Keratinocyte (primary cell): ENCODE measurements at places on chromosomes 5 and 9. TPM values are rescaled to one million over a fixed set of nuclear protein-coding genes. Genes with fewer than 3 reads are reported as not detected.

The ORM1 gene
- polyA plus RNA-seq: not detected in 3 replicates

The CAST gene
- 148 to 343 TPM (median 238 TPM) in 3 replicates for polyA plus RNA-seq

The PCDHA12 gene
- polyA plus RNA-seq: 0.04 to 0.40 TPM (median 0.07 TPM) in 3 replicates

The PCDHGB3 gene
- 0.17 to 0.28 TPM (median 0.18 TPM) in 3 replicates for polyA plus RNA-seq

The GRXCR2 gene
- polyA plus RNA-seq: 0.03 to 0.05 TPM in 2 of 3 replicates, not detected in the other

The RIMOC1 gene
- polyA plus RNA-seq: 16.8 to 23.7 TPM (median 17.6 TPM) in 3 replicates

The CDKN2B gene
- 17.9 to 34.3 TPM (median 19.9 TPM) in 3 replicates for polyA plus RNA-seq

The SEMA5A gene
- 0.16 to 0.29 TPM (median 0.27 TPM) in 3 replicates for polyA plus RNA-seq

The CCL19 gene
- not detected in 3 replicates for polyA plus RNA-seq

The ARL14EPL gene
- polyA plus RNA-seq: not detected in 3 replicates

The CDH9 gene
- not detected in 3 replicates for polyA plus RNA-seq

The FRRS1L gene
- polyA plus RNA-seq: 0.01 to 0.03 TPM in 2 of 3 replicates, not detected in the other

The ZNF474 gene
- polyA plus RNA-seq: 0.05 to 0.08 TPM in 2 of 3 replicates, not detected in the other

The ST8SIA4 gene
- polyA plus RNA-seq: 0.13 to 0.43 TPM (median 0.27 TPM) in 3 replicates

The CARTPT gene
- polyA plus RNA-seq: not detected in 3 replicates

GRCh38 chr9:98867429-98868168 is 60.1 kb downstream of the GALNT12 start:
- DNase-seq: no peak

- no peak for DNase-seq
These were observed 227.8 kb downstream of the TRPM3 start for GRCh38 chr9:70893580-70894122.

DNA sequence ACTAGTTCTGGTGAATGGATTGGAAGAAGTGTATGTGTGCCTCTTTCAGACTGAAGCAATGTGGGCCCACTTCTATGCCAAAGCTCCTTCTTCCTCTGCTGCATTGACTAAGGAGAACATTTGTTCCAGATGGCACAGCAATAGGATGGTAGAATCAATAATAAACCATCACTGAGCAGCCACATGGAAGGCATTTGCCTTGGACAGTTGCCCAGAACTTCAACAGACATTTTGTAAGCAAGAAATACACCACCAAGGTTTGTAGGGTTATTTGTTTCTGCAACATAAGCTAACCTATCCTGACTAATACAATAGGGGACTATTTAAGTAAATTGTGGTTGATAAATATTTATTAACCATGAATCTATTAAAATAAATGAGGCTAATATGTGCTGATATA is 37.7 kb upstream of the CSNK1G3 start:
- no peak for DNase-seq

DNA sequence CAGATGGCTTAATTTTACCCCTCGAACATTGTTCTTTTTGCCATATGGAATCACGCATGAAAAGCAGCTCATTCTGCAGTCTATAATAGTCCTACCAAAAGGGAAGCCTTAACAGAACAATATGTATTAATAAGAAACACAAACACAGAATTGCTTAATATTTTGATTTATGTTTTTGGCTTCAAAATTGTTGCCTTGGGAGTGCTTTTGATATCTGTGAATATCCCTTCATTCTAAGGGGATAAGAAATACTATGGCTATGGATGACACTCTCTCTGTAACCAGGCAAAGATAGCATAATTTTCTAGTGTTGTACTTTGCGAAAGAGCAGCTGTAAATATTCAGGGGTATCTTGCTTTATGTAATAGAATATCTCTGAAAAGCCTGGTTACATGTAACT is 26.3 kb upstream of the CFAP95 start:
- no peak for DNase-seq

- no peak for DNase-seq
These were observed 63.2 kb upstream of the COL15A1 start for GRCh38 chr9:98880311-98881015.

GRCh38 chr5:178320281-178320855 is 87.8 kb upstream of the PHYKPL start:
- no peak for DNase-seq

GRCh38 chr9:99488131-99489059 is 266.3 kb downstream of the SEC61B start:
- DNase-seq: no peak

- DNase-seq: no peak
These were observed 4.7 kb upstream of the TNIP1 start for GRCh38 chr5:151085517-151086041.

DNA sequence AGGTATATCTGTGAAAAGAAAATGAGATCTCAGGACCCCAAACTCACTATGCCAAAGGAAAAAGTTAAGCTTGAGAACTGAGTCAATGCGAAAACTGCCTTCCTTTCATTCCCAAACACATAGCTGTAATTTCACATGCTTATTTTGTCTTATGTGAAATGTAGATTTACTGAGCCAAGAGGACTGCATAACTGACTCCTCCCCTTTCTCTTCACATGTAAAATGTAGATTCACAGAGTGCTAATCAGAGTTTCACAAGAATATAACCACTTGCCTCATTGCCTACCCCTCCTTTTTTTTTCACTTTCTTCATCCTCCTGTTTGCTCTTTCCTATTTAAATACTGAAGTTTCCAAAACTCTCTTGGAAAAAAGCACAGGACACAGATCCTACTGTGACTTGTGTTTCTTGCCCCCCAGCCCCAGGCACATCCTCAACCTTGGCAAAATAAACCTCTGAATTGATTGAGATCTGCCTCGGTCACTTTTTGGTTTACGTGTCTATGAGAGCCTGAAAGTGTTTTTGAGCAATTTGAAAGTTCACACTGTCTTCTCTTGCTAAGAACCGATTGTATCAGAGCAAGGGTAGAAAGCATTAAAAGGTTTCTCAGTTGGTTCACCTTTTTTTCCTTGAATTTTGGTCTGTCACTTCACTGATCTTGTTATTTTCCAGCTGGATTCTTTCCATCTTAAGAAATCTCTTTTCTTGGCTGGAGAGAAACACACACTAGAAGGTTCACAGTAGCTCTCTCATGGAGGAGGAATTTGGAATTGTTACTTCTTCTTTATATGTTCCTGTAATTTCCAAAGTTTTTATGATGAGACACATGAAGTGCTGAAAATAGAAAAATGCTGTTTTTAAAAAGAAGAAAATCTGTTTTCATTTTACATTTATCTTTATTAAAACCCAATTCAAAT is 44.8 kb upstream of the SNAPC3 start:
- no peak for DNase-seq

- DNase-seq: no peak
These were observed 148.3 kb downstream of the PRDM9 start for GRCh38 chr5:23655674-23656073.

DNA sequence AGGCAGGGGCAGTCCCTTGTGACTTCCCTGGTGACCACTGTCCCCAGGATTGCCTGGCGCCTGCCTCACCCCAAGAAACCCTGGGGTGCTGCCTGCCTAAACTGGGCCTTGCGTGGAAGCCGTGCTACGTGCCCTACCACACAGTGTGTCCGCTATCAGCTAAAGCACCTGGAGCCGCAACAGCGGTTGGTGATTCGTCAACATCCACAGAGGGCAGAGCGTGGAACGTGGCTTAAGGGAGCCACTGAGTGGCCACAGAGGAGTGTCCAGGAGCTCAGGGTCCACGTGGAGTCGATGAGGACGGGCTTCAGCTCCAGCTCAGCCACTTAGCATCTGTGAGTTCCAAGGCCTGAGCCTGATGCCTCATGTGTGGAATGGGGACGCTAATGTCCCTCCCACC is 25.3 kb downstream of the LAMC3 start:
- DNase-seq: no peak

- DNase-seq: no peak
These were observed 7.3 kb upstream of the ANXA6 start for GRCh38 chr5:151164687-151165392.

- DNase-seq: no peak
These were observed 339.0 kb downstream of the NSG2 start for GRCh38 chr5:174384509-174384947.

DNA sequence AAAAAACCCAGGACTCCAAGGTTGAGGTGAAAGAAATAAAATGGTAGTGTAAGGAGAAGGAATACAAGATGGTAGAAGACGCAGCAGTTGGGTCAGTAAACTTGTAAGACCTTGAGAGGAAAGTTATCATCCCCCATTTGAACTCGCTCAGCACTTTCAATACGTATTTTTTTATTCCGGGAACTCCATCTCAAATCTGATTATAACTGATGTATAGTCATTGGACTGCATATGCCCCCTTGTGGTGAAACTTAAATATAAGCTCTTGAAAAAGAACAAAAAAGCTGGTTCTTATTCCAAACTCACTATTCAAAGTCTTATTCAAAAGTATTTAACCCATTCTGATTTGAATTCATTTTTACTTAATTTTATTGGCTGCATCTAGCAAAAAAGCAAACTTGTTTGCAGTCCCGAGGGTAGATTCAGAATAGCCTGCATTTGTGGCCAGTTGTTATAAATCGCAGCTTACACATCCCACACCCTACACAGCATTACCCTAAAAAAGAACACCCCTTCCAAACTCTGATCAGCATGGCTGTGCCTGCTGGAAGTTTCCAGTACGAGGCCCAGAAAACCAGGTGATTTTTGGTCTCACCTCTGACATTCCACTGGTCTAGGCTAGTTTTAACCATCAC is 118.0 kb downstream of the ESM1 start:
- DNase-seq: no peak

GRCh38 chr9:81849631-81850259 is 78.5 kb upstream of the SPATA31D4 start:
- no peak for DNase-seq

DNA sequence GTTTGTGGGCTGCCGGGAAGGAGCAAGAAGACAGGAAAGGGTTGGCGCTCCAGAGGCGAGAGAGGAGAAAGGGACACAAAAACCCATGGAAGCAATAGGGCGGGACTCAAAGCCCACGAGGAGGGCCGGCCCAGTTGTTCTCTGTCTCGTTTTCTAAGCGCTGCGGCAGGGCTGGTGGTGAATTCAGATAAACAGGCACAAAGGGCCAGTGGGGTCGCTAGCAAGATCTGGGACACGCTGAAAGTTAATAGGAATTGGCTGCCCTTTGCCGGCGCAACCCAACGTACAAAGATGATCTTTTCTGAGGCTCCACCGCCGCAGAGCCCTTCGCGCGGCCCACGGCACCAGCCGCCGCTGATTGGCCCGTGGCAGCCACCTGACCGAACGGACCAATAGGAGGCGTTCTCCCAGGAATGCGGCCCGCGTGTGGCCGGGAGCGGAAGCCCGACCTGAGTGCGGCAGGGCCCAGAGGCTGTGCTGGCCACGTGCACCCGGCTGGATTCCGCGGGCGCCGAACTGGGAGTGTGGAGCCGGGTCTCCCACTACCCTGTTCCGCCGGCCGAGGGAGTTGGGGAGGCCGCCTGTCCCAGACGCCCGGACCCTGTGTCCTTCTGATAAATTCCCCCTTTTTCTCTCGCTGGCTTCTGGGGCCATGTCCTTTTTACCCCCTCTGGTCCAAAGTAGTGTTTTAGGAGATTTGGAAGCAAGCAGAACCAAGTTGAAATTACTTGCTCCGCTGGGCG is 16.8 kb upstream of the NSD1 start:
- DNase-seq: peak; percentile 9

DNA sequence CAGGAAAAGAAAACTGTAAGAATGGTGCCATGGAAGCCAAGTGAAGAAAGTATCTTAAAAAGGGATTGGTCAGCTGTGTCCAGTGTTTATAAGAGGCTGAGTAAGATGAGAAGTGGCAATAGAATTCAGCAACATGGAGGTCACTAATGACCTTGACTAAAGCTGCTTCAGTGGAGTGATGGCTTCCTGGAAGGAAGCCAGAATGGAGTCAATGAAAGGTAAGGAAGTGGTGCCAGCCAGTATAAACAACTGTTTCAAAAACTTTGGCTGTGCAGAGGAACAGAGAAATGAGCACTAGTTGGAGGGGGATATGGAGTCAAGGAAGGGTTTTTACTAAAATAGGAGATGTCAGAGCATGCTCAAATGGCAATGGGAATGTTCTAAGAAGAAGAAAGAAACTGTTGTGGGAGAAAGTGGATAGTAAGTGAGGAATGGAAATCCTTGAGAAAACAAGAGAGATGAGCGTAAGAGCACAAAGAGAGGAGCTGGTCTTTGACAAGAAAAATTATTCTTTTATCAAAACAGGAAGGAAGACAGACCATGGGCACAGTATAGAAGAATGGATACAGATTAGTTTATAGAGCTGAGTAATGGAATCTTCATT is 11.1 kb upstream of the NRG2 start:
- DNase-seq: no peak

DNA sequence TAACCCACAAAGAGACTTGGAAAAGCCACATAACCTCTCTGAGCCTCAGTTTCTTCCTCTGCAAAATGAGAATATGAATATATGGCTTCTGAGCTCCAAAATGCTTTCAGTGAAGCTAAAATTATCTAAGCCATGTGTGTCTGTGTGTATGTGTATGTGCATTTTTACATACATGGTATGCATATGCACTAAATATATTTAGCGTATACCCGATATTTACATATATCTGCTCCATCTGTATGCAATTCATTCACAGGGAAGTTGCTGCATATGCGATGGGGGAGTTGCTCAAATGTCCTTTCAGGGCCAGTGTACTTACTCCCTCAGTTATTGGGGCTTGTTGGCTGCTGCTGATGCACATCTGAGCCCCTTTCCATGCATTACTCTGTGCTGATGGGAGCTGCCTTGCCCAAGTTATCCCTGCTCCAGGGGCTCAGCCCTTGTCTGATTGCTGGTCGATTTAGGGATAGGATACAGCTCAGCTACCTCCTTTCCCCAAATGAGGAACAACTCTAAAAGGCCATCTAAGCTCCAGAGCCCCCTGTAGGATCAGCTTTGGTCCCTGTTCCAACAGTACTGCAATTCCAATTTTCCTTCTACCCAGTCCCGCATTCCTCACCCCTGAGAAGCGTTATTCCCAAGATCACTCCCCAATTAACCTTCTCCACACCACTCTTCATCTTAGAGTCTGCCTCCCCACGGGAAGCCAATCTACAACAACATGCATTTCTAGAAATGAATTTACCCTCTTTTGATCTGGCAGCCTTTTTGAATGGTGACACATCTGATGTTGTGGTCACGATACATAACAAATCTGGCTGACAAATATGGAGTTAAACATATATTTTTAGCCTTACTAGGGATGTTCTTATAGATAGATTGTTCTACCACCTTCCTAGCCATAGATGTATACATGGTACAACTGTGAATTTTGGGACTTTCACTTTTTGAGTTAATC is 15.9 kb downstream of the RHOBTB3 start:
- no peak for DNase-seq

GRCh38 chr9:110391826-110392485 is 54.3 kb upstream of the TXNDC8 start:
- DNase-seq: no peak

DNA sequence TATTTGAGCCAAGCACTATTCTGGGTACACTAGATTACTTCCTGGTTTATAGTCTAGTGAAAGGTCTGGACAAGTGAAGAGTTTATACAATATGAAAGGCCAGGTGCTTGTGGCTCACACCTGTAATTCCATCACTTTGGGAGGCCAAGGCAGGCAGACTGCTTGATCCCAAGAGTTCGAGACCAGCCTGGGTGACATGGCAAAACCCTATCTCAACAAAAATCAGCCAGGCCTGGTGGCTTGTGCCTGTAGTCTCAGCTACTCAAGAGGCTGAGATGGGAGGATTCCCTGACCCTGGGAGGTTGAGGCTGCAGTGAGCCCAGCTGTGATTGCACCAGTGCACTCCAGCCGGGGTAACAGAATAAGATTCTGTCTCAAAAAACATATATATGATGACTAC is 9.5 kb upstream of the TXNDC15 start:
- DNase-seq: no peak

GRCh38 chr9:79104951-79105350 is 466.8 kb upstream of the TLE4 start:
- DNase-seq: no peak

GRCh38 chr9:130336885-130337284 is 71.3 kb downstream of the HMCN2 start:
- no peak for DNase-seq
